ENCODE measurements at places on chromosomes 3 and 15.

DNA sequence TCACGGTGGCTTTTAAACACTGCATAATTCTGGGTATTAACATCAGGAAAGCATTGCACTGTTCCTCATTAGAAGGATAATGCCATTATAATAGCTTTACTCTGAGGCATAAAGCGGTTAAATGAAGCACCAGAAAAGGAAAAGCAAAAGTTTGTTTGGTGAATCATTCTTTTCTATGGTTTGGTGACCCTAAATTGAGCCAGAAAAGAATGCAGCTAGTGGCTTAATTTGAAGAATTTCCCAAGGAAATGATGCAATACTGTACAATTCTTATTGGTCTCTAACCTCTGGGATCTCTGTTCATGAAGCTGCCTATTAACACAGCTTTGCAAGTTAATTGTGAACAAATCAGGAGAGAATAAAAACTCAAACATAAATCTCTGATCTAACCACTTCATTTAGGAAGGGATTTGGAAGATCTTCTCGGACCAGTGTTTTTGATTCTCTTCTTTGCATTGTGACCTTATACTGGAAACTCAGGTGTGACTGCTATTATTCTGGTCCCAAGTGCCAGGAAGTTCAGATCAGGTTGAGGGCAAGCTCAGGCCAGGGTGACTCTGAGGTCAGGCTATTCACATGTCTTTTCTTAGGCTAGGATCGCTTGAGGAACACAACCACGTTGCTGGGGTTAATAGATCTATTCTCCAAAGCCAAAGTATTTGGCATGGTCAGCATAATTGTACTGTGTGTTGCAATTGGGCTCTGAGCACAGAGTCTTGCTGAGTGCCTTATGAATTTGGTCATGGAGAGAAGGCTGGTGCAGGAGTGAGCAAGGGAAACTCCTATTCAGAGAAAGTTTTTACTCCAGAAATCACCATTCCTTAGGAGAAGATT lies 11.3 kb upstream of the DLG1 start:
- DNase-seq: peak; percentile 57

- DNase-seq: peak; percentile 56
Measured at GRCh38 chr15:75727851-75728715, 15.4 kb upstream of the CSPG4 start.

DNA sequence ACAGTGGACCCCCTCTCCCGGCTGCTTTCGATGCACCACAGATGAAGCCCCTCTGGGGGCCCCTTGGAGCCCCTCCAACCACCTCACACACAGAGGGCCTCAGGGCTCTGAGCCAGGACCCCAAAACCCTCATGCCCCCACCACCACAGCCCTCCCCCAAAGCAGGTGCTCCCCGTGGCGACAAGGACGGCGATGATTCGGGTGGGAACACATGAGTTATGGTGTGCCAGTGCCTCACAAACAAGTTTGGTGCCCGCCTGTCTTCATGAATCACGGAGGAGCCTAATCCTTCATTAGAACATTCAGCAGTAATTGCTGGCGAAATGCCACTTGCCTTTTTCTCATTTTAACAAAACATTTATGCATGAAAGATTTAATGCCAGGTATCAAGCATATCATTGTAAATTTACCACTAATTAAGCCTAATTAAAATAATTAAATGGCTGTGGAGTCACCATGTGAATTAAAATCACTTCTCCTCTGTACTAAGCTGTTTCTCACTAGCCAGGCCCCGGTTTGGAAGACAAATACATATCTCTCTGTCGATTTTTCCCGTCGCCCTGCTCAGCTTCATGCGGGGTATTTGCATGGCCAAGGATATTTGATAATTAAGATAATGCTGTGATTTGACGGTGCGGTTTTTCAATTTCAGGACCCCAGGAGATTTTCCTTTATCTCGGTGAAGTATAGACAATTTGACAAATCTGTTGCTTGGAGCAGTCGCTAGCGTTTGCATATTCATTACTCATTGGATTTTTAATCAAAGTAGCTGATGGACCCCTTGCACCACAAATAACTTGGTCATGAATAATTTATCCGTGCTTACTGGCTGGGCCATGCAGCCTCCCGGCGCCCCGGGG lies 157.0 kb downstream of the TLE3 start:
- DNase-seq: no peak

DNA sequence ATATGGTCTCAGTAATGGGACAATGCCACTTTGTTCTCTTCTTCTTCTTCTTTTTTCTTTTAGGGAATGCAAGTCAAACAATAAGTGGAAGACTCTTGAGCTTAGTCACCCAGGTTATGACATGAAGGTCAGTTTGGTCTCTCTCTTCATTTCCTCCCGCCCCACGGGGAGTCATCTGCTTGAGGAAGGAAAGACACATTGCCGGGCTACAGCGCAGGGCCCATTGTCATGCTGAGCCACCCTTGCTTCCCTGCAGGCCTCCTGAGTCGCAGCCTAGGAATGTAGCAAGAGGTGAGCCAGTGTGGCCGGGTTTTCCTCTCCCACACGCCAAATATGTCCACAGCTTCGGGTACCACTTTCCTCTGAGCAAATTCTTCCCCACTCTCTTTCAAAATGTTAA lies 47.6 kb downstream of the RAP2B start:
- DNase-seq: peak; percentile 62

DNA sequence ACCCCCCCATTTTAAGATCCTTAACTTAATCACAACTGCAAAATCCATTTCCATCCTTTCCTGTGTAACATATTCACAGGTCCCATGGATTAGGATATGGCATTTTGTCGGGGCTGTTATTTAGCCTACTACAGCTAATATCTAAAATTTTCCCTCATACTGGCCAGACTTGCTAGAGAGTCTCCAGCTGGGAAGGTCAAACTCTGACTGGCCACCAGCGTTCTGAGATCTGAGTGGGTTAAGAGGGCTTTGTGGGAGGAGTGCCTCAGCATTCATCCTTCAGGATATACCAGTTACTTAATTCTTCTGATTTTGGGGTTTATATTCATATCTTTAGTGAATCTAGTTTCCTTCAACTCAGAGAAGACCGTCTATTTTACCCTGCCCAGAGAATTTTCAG lies 17.7 kb downstream of the TM4SF18 start:
- DNase-seq: no peak
